ENCODE measurements at places on chromosomes 16 and 17.

DNA sequence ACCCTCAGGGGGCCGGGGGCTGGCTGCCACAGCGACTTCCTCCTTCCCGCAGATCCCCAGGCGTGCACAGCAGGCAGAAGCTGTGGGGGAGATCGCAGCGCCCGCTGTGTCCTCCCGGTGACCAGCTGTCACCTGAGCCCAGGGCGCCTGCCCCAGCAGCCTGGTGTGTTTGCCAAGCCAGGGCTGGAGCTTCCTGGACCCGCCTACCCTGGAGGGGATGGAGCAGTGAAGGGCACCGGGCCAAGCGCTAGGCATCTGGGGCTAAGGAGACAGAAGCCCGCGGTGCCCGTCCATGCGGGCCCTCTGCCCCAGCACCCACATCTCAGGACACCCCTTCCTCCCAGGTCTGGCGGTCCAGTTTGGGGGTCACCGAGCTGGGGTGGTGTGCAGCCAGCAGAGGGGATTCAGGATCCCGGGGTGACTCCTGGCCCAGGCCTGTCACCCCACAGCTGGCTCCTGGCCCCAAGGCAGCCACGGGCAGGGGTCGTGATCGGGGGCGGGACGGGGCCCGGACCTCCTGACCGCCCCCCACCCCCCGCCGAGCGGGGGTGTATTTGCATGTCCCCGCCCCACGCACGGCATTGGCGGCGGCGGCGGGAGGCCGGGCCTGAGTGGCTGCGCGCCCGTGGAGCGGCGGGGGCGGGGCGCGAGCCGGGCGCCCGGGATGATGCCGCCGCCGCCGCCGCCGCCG is at the start of gene RAB26:
TSS of gene RAB26 (plus strand) at position 645 of the 691 bp plus-strand sequence. CDS start 159 bp downstream, outside the sequence.
- peak; percentile 84 for DNase-seq

- DNase-seq: peak; percentile 84
Measured at GRCh38 chr17:13346996-13347762, 254.6 kb downstream of the HS3ST3A1 start.

DNA sequence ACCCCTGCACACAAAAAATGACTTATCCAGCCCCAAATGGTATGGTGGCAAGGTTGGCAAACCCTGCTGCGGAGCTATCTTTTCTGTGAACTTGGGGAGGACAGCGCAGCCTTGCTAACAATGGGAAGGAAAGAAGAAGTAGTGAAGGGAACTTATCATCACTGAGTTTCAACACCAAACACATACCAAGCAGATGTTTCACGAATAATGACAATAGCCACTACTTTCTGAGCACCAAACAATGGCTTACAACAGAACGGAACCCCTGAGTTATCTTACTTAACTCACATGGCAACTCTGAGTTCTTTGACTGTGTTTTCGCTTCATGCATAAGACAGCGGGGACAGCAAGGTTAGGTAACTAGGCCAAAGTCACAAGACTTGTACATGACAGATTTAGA is 148.9 kb downstream of the XYLT1 start:
- no peak for DNase-seq

GRCh38 chr16:78953526-78953925 is 647.0 kb downstream of the MAF start:
- DNase-seq: no peak

- DNase-seq: no peak
Measured at GRCh38 chr17:8154608-8155155, 2.5 kb upstream of the PER1 start.

GRCh38 chr16:66361604-66362135 is 4.8 kb upstream of the CDH5 start:
- no peak for DNase-seq

- DNase-seq: no peak
Measured at GRCh38 chr16:1103636-1103980, 7.6 kb upstream of the C1QTNF8 start.

GRCh38 chr16:4593086-4593485 is 21.6 kb downstream of the UBALD1 start:
- no peak for DNase-seq

DNA sequence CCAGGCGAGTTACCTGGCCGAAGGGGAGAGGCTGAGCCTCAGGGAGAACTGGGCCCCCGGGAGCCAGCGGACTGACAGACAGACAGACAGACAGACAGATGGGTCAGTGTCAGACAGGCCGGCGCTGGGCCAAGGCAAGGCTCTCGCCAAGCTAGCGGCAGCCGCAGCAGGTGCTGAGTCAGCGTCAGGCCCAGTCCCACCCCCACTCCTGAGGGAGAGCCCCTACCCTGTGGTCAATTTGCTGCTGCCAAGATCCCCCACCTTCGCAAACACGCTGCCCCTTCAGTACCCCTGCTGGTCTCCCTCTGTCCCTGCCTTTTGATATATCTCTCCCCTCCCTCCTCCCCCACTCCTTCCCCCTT is 1.5 kb downstream of the FGF11 start:
- DNase-seq: peak; percentile 72

GRCh38 chr17:57481910-57482391 is 225.6 kb downstream of the MSI2 start:
- DNase-seq: no peak

All from RWPE2 (cell line).